ENCODE measurements at places on chromosomes 1 and 21.

DNA sequence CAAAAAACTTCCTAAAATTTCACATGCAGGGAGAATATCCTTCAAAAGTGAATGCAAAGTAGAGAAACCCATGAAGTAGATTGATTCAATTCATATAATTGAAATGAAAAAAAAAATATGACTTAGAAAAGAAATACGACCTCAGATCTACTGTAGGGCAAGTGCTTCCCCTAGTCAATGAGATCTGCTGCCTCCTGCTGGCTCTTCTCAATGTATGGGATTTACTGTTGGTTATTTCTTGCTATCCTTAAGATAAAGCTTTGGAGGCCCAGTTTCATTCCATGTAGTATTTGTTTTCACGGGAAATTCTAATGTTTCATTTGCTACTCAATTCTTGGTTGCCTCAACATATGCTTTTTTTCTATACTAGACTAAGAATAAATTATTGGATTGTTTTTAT lies 46.2 kb downstream of the ZNF648 start:
- DNase-seq, result no peak

DNA sequence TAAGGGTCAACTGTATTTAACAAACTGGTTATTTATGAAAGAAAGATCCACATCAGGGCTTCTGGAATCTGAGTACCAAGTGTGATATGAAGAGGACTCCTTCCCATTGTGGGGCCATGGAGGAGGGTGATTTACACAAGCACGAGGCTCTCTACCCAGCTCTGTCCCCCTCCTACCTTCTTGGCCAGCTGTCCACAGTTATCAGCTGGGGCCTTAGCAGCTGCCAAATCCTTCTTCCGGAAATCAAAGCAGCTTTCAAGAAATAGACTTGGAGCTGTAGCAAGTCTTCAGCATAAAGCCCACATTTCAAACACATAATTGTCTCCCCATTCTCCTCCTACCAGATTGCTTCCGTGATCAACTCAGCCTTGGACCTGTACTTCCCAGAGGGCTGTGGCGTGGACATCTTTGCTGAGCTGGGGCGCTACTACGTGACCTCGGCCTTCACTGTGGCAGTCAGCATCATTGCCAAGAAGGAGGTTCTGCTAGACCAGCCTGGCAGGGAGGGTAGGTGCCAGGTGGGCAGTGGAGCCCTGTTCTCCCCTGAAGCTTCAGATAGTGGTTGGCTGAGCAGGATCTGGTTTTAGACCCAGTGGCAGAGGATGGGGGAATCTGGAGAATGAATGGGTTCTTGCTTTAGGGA lies 15.5 kb downstream of the AZIN2 start:
- no peak for DNase-seq

DNA sequence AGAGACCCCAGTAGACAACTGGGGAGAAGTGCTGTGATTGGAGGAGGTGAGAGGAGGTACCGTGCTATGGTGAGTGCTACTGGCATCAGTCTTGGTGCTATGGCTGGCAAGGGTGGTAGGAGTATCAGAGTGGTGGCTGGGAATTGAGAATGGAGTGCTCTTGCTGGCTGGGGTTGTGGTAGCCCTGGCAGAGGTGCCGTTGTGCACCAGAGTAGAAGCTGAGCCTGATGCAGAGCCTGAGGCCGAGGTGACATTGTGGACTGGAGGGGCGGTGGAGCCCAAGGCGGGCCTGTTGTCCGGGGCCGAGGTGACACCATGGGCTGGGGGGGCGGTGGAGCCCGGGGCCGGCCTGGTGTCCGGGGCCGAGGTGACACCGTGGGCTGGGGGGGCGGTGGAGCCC lies 14.6 kb downstream of the TRIM46 start:
- DNase-seq, result no peak

- DNase-seq, result no peak
Observed at GRCh38 chr1:20439282-20439681, 46.7 kb downstream of the CAMK2N1 start.

DNA sequence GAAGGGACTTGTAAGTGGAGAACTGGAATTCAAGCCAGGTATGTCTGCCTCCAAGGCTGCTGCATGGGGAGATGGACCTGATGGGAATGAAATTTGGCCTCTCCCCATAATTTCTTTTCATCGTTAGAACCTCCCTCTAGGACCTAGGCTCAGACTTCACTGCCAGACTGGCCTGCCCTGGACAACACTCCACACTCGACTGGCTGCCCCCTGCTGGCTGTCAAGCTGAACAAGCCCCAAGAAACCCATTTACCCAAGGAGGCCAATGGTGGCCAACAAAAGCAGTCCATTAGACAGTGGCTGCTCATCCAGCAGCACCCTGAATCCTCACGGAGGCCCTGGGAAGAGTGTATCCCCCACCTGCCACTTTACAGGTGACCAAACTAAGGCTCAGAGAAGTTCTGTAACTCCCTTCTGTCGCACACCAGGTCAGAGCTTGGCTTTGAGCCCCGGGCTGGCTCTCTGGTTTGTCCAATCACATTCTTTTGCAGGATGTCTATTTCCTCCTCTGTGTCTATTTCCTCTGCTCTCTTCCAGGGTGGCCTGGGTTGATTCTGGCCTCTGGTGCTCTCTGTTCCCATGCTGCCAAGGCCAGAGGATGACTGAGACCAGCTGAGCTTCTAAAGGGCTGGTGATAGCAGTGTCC lies 3.8 kb downstream of the RNF186 start:
- peak; percentile 16 for DNase-seq

GRCh38 chr1:107954126-107954525 lies 10.9 kb downstream of the VAV3 start:
- no peak for DNase-seq

- no peak for DNase-seq
Observed at GRCh38 chr1:158286941-158287346, 2.8 kb upstream of the CD1C start.

DNA sequence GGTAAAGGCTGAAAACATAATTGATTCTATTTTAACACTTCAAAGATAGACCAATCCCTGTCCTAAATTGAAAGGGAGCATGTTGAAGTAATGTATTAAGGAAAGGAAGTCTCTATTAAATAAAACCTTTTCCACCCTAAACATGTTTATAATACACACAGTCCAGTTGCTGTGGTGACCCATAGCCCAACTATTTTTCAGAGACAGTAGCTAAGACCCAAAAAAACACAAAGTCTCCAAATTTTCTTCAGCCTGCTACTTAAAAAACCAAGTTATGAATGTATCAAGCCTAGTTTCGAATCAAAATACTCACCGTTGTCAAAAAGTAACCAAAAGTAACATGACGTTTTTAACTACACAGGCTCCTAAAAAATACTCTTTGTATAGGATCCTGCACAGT lies 1.6 kb downstream of the ELK4 start:
- DNase-seq, result no peak

- no peak for DNase-seq
Observed at GRCh38 chr21:24023936-24024335, 1583.3 kb downstream of the MRPL39 start.

GRCh38 chr1:220526294-220526693 lies 1.6 kb upstream of the MARK1 start:
- no peak for DNase-seq

- DNase-seq, result no peak
Observed at GRCh38 chr21:46125846-46126301, 28.0 kb downstream of the COL6A2 start.

DNA sequence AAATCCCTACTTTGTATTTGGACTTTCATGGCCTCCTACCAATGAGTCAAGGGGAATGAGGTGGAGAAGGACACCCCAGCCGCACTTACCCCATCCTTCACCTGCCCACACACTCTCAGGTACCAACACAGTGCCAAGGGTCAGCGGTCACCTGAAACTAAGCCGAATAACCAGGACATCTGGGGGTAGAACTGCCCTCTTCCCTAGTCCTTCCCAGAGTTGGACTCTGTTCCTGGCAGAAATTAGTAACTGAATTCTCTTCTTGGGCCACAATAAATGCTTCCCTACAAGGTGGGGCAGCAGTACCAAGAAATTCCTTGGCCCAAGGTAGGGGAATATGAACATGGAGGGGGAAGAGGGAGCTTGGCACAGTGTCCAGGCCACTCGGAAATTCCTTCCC lies 7.3 kb downstream of the SLC45A3 start:
- DNase-seq, result no peak

GRCh38 chr1:160733898-160734297 lies 5.1 kb upstream of the SLAMF7 start:
- no peak for DNase-seq

DNA sequence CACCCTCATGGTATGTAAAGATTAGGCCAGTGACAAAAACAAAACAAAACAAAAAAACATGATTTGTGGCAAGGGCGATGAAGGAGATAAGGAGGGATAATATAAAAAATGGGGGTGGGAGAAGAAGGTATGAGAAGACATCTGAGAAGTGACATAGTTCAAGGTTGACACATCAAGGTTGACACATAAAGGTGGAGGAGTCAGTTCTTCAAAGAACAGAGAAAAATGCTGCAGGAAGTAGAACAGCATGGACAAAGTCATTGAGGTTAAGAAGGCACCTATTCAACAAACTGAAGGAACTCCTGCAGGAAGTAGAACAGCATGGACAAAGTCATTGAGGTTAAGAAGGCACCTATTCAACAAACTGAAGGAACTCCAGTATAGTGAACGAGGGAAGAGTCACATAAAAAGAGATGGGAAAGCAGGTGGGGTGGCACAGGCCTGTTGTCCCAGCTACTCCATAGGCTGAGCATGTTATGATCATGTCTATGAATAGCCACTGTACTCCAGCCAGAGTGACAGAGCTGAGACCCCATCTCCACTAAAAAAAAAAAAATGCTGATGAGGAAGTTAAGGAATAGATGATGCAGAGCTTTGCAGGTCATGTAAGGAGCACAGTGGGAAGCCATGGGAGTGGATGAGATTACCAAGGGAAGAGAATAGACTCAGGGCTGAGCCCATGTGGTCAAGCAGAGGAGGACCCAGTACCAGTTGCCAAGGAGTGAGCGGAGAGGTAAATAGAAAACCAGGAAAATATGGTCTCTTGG lies 101.5 kb downstream of the ZFYVE9 start:
- no peak for DNase-seq

- no peak for DNase-seq
Observed at GRCh38 chr1:219731771-219732170, 118.9 kb upstream of the ZC3H11B start.

- DNase-seq, result no peak
Observed at GRCh38 chr1:77081834-77082233, 137.4 kb downstream of the PIGK start.

GRCh38 chr21:31683029-31683428 lies 23.5 kb downstream of the SOD1 start:
- DNase-seq, result no peak

- DNase-seq, result no peak
Observed at GRCh38 chr21:21101911-21102310, 103.7 kb downstream of the NCAM2 start.

GRCh38 chr1:173267453-173267945 lies 60.4 kb upstream of the TNFSF4 start:
- no peak for DNase-seq

DNA sequence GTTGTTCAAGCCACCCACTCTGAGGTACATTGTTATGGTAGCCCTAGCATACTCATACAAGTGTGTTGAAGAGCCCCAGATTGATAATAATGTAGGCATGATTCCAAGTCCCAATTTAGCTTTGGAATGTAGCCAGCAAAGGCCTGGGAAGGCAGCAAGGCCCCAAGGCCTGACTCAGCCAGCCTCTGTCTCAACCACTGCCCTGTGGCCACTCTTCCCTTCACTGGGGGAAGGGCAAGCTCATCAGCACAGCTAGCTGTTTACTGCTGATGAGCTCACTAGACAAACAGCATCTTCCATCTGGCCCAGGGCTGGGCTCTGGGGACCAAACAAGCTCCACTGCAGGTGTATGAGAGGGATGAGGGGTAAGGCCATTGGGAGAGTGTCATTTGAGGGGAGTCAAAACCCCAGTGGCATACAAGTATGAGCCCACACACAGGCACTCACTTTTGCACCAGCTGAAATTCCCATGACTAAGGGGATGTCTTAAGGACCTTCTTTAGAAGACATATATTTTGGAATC lies 2.2 kb upstream of the IRF6 start:
- no peak for DNase-seq

GRCh38 chr1:182600745-182601415 lies 3.3 kb downstream of the RGS16 start:
- DNase-seq, result no peak

- DNase-seq, result no peak
Observed at GRCh38 chr1:42311138-42311537, 23.9 kb downstream of the FOXJ3 start.

DNA sequence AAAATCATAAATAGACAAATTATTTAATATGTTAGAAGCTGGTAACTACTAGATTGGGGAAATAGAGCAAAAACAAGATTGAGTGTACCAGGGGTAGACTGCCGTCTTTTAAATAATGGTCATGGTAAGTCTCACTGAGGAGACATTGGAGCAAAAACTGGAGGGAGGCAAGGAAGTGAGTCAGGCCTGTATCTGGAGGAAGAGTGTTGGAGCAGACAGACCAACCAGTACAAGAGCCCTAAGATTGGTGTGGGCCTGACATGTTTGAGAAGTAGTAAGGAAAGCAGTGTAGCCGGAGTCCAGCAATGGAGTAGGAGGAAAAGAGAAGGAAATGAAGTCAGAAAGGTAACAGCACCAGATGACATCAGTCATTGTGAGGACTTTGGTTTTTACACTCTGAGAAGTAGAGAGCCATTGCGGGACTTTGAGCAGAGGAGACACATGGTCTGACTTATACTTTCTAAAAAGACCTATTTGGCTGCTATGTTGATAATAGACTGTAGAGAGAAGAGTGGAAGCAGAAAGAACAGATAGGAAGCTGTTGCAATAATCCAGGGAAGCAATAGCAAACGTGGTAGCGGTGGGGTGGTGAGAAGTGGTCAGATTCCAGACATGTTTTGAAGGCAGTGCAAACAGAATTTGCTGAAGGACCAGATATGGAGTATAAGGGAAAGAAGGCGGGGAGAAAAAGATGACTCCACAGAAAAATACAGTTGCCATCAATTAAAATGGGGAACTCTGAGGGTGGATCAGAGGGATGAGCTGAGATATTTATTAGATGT lies 44.7 kb upstream of the GJA5 start:
- DNase-seq, result no peak

DNA sequence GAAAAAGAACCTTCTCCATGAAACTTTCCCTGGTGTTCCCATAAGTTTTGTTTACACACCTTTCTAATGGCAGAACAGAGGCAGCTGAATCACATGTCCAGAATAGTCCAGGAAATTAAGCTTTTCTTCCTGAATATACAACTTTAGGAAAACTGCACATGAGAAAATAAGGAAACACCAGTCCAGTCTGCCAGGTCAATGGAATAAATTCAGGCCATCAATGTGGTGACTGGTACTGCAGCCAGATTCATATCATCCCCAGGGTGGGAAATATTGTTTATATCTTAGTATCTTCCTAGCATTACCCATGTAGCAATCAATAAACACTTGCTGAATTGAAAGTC lies 6.7 kb upstream of the FBXO28 start:
- DNase-seq, result no peak

- DNase-seq, result no peak
Observed at GRCh38 chr1:1345860-1346500, 3.2 kb downstream of the DVL1 start.

DNA sequence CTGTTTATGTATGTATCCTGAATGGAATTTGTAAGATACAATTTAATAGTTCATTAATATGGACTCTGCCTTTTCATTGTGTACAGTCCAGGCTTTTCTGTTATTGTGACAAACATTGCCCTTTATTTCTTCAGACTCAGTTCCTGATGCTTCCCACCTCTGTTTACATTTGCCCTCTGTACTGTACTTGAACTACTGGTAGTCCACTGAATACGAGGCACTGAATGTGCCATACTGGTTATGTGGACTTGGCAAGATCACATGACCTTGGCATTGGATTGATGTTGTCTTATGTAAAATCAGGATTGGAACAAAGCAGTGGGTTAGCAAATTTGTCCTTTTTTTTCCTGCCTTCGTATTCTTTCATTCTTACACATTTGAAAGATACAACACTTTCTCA lies 27.8 kb downstream of the RALGPS2 start:
- DNase-seq, result no peak

GRCh38 chr1:245589906-245590305 lies 435.1 kb downstream of the KIF26B start:
- no peak for DNase-seq

All from activated CD4-positive, CD25-positive, alpha-beta regulatory T cell (primary cell).